Tibial nerve (tissue), 4 donors: ENCODE measurements at places on chromosomes 1 and 21.
A peak's percentile ranks its signal among the peaks of the same experiment; 100 is the strongest.

- peak; percentile 69 for DNase-seq
Measured at GRCh38 chr1:43545695-43546387, 15.2 kb downstream of the PTPRF start.

DNA sequence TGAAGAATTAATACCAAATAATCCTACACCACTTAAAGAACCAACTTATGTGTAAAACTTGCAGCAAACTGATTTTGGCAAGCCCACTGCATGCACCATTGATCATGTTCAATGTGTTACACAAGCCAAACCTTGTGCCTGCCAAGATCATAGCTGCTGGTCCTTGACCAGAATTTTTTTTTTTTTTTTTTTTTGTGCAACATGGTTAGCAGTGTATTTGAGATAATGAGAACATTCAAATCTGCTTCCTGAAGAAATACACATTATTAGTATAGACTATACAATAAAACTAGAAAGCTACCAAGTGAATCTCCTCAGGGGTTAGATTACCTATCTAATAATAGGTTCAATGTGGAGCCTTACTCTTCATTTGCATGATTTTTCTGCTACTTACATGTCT is 421.0 kb downstream of the MRPL39 start:
- DNase-seq: no peak

- no peak for DNase-seq
Measured at GRCh38 chr1:2896824-2897223, 95.3 kb upstream of the TTC34 start.

DNA sequence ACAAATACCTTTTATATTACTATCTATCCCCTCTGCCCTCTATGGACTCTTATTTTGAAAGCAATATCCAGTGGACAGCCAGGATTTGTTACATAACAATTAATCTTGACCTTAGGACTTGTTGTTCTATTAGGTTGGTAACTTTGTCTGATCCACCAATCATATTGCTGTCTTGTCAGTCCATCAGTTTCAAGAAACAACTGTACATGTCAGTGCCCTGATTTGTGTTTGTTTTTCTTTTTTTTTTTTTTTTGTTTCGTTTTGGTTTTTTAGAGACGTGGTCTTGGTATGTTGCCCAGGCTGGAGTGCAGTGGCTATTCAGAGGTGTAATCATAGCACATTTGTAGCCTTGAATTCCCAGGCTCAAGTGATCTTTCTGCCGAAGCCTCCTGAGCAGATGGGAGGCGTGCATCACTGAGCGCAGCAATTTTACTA is 1.5 kb upstream of the SCP2 start:
- DNase-seq: no peak

DNA sequence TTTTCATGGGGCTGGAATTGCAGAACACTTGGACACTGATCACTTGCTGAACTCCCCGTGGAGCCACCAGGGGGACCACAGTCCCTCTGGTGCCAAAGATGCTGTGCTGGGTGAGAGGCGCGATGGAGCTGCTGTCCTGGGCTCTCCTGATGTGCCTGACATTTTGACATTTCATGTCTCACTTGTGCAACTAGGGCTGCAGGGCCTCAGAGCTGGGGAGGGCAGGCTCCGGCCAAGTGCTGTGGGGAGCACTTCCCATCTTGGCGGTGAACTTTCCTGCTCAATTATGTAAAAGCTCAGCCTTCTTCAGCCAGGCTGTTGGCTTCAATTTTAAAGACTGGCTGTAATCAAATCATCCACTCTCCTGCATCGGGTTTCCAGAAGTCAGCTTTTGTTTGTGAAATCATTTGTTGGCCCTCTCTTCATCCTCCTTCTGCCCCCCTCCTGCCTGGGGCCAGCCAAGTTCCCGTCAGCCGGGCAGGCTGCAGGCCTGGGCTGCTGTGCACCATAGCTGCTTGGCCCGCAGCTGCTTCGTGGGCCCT is 36.8 kb downstream of the KCNAB2 start:
- DNase-seq: peak; percentile 36

DNA sequence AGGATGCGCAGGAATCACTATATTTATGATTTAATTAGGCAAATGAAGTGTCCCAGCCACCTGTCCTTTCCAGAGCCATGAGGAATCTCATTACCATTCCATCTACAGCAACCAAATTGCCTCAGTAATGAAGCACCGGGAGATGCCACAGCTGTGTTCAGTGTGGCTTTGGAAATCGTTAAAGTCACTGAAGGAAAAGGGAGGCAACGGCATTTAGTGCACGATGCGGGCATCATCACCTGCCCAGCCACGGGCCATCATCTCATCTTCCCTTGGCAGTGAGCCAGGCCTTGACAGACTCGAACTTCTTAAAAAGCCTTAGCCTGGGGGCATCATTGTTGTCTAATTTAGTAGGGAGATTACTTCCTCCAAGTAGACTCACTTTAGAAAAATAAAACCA is 67.8 kb downstream of the CNIH3 start:
- DNase-seq: no peak

GRCh38 chr1:199096591-199096990 is 457.8 kb downstream of the PTPRC start:
- DNase-seq: no peak

DNA sequence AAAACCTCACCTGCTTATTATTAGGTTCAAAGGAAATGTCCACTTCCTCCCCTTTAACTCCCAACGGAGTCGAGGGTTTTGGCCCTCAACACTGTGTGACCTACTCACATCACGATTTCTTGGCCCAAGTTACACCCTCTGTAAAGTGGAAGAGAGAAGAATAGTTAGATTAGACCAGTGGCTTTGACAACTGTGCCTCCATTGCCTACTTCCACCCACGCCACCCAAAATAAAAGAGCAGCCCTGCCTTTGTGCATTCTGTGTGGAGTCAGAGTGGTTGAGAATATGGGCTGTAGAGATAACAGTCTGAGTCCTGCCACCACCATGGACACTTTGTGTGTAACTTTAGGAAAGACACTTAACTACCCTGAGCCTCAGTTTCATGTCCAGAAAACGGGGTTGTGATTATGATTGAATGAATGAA is 4.1 kb upstream of the HDGF start:
- no peak for DNase-seq

DNA sequence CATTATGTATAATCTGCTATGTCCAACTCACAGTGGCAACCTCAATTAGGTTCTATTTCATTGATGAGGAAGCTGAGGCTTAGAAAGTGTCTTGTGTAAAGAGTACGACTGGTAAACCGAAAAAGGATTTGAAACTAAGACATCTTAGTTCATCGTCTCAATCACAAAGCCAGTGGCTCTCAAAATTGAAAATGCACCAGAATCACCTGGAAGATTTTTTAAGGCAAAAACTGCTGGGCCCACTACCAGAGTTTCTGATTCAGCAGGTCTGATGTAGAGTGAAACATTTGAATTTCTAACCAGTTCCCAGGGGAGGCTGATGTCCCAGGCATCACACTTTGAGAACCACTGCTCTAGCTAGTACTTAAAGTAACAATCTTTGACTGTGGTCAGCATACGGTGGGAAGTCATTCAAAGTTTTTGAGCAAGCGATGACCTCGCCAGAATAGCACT is 5.2 kb upstream of the LRRC53 start:
- no peak for DNase-seq

DNA sequence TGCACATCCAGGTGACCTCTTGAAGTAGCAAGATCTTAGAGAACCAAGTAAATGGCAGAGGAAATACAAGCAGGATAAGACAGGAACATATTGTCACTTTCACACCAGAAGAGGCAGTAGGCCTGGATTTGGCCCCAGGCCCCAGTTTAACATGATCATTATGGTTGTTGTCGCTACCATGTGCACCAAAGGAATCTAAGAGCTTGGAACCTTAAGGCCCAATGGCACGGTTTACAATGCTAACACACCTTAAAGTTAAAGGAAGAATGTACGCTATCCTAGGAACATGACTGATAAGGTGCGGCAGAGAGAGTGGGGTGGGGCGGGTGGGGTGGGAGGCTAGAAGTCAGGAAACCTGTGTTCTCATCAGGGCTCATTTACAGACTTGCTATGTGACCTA is 147.5 kb downstream of the ROR1 start:
- DNase-seq: no peak

- DNase-seq: no peak
Measured at GRCh38 chr1:48203287-48203900, 19.1 kb upstream of the SLC5A9 start.

DNA sequence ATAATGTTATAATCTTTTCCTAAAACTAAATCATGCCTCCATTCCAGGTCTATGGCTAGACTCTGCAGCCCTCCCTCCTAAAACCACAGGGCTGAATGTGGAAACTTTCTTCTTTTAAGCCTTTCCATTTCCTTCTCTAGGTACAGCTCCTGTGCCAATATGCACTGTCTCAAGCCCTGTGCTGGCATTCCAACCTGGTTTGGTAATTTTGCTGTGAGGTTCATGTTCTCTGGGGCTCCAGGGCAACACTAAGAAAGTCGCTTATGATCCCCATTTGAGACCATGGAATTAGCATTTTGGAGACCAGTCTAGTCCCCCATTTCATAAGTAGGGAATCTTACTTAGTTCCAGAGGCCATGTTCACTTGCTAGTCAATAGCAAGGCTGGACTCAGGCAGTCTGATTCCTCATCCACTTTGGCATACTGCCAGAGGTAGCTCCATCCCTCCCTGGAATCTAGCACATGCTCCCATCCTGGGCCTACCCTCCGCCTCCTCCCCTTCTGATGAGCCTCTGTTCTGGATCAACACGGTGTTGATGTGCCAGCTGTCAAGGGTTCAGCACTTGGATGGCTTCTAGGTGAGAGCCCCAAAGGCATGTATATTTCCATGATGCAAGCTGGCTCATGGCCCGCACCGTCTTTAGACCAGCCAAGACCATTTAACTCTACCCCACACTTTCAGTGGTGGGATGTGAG is 36.5 kb downstream of the ZMYND12 start:
- no peak for DNase-seq

DNA sequence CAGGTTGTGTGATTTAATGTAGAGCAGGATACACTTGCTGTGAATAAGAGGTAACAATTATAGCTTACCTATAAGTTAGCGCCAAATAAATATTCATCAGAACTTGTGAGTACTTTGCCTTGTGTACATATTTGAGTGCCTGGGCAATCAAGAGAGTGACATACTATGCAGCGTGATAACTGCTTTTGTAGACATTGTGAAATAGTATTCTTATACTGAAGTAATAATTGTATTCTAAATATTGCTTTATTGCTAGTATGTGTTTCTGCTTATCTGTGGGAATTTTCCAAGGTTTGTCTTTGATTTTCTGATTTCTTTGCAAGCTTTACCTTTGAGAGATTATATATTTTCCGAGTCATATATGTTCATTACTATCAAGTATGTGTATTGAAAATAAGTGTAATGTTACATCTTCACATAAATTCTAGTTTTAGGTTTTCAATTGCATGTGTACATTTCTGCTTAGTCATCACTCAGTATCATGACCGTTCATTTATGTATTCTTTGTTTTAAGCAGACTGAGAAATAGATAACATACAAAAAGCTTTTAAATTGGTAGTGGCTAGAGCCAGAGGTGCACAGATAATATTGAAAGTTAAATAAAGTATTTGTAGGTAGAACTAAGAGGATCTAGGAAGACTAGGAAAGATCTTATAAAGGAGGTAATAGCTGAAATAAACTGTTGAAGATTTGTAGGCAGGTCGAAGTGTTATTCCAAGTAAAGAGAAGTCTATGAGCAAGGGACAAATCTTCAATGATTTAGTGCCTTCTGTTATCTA is 19.5 kb downstream of the USP25 start:
- no peak for DNase-seq

- no peak for DNase-seq
Measured at GRCh38 chr1:243559575-243560162, 290.4 kb downstream of the AKT3 start.

DNA sequence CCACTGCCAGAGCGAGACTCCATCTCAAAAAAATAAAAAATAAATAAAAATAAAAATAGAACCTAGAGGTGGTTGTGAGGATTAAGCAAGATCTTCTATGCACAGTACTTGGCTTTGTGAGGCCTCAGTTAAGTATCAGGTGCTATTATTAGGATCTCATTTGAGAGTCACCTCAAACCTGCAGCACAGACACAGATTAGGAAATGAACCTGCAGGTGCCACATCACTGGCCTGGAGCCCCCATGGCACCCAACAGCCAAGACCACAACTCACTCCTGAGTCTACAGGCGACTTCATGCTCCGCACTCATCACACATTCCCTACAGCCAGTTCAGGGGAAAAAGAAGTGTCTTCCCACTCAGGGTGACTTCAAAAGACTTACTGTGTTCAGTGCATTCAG is 176.8 kb downstream of the SLC45A1 start:
- DNase-seq: no peak

- DNase-seq: no peak
Measured at GRCh38 chr21:39525129-39525528, 73.4 kb downstream of the SH3BGR start.

DNA sequence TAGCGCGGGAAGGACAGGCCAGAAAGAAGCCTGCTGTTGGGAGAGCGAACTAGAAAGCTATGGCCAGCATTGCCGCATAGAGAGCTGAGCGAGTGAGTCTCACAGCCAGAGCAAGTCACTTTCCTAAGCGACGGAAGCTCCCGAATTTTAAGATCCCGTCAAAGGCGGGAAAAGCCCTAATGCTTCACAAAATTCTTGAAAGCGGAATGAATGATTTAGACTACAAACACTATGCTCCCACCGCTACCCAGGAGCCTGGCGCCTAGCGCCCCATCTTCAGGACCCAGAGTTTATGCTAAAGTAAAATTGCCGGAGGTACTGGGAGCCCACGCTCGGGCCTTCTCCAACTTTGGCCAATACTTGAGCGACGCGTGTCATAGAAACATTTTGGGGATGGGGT is 409.9 kb upstream of the ESRRG start:
- no peak for DNase-seq

- DNase-seq: no peak
Measured at GRCh38 chr1:219143735-219144134, 29.9 kb upstream of the LYPLAL1 start.

DNA sequence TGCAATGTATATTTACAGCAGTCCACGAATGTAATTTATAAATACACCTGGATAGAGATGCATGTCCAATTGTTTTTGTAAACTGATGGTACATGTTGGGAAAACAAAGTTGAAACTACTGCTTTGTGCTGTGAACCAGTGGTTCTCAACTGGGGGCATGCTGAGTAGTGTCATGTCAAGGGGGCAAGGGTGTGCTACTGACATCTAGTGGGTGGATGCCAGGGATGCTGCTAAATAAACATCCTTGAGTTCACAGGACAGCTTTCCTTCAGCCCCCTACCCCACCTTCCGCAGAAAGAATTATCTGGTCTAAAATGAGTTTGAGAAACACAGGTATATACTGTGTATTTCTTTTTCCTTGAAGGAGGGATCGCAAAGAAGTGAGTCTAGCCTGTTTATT is 95.9 kb downstream of the RASAL2 start:
- DNase-seq: no peak
